ENCODE measurements at places on chromosomes 1 and 21.
A peak's percentile ranks its signal among the peaks of the same experiment; 100 is the strongest.

GRCh38 chr1:3905266-3905952, 5.3 kb upstream of the C1orf174 start:
- DNase-seq = no peak

- no peak for DNase-seq
Observed at GRCh38 chr1:244296447-244296846, 155.3 kb downstream of the ADSS2 start.

DNA sequence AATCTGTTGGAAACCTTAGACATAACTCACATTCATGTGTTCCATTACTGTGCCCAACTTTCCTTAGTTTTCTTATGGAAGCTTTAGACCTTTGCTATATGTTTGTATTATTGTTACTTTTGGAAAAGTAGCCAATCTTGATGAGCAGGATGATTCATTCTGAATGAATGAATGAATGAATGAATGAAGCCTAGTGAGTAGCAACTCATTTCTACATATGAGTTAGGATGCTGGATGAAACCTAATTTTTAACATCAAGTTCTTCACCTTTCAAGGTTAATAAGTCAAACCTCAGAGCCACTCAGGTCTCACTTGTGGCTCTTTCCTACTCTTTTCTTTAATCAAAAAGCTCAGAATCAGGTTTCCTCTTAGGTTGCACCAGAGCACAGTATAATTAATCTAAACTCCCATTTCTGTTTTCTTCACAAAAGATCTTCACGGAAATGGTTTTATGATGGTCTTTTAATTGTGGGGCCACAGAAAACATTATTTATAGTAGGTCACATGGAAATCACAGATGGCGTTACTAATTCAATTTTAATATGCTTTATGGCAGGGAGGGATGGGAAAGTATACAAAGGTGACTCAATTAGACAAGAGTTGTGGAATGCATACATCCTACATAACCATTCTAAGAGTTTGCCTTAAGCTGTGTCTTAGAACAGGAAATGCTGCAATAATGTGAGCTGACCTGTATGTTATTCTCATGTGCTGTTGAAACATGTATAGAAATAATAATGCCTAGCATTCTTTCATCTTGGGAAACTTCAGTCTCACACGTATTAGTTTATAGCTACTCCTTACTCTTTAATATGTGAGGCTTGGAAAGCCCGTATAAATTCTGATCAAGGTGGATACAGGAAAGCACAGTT, 4.5 kb upstream of the DDX59 start:
- DNase-seq = no peak

DNA sequence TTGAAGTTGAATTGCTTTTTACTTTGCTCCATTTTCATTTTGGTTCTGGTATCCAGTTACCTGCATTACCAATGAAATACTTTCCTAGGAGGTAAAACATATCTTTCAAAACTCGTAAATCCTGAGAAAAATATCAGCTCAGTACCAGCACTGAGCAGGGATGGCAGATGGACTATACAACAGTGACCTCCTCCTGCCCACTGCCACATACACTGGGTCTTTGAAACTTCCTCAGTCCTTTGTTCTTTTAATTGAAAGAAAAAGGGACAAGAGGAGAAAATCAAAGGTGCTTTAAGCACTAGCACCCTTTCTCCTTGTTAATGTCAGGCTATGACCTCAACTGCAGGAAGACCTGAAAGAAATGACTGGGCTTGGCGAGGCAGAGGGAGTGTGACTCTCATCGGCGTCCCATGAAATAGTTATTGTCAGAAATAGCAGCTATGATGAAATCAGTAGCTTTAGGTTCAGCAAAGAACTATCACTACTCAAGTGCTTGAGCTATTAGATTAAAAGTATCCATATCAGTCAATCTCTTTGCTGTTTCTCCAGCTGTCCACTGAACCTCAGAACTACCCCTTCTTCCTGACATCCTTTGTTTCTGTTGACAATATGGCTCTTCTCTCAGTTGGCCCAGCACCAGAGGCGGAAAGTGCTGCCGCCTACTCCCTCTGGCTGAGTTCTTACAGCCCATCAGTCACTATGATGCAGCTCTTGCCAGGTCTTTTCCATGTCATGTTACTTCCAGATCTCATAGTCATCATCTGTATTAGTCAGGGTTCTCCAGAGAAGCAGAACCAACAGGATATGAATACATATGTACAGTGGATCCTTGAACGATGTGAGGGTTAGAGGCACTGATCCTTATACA, 207.0 kb upstream of the MAP1LC3C start:
- DNase-seq = no peak

DNA sequence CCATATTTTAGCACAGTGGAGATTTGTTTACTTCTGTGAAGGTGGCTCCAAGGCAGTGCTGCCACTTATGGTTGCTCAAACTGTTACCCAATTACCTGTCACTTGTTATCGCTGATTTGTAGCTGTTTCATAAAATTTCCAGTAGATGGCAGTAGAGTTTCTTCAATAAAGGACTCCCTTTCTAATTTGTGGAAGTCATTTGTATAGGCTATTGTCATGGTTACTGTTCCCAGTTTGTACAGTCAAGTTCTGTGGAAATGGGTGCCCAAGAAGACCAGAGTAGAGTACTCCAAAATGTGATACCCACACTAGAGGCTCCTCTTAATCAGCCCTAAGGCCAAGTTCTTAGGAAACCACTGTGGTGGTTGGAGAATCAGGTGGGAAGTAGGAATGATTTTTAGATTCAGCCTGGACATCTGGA, 186.1 kb downstream of the CLEC20A start:
- peak; percentile 39 for DNase-seq

DNA sequence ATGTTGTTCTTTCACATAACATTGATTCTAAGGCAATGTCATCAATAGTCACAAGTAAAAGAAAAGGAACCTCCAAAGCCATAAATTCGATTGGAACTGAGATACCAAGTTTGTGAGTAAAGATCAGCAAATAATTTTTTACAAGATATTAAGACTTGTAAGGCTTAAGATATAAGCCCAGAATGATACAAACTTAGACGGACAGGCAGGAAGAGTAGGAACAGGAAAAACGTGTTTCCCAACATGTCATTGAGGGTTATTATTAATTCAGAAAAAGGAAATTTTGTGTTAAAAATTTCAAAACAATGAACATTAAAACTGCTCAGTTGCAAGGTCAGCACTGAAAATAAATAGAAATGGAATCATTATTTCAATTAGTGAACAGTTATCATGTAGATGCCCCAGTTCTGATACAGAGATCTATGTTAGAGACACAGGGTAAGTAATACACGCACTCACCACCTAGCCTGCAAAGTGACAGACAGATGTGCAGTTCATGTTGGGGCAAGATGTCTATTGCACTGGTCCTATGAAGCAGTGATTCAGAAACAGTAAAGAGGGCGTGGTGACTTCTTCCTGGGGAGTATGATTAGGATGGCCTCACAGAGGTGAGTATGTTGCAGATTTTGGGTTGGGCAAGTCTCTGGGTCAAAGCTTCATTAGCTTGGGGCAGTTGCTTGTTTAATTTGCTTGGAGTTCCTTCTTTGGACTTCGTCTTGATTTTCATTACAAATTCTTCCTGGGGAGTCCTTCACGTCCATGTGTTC, 284.4 kb downstream of the SETD4 start:
- no peak for DNase-seq

- no peak for DNase-seq
Observed at GRCh38 chr1:34970829-34971228, 14.3 kb downstream of the TMEM35B start.

- DNase-seq = no peak
Observed at GRCh38 chr1:9801909-9802308, 21.9 kb downstream of the CLSTN1 start.

GRCh38 chr1:30521261-30521865, 202.0 kb downstream of the MATN1 start:
- DNase-seq = no peak

DNA sequence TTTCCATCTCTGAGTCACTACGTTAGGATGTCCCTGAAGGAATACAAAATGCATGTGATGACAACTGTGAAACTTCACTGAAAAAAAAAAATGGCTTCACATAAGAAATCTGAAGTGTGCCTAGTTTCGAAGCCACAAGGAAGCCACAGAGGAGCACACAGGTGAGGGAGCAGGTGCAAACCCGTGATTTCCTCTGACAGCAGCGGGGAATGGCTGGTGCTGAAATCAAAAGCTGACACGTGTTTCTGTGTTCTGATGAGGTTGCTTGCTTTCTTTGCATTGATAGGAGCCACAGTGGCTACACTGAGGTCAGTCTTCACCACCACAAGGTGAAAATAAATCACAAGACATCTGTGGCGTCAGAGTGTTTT, 105.7 kb upstream of the TLR5 start:
- no peak for DNase-seq

- DNase-seq = no peak
Observed at GRCh38 chr1:24340770-24341169, 21.6 kb downstream of the GRHL3 start.

- DNase-seq = no peak
Observed at GRCh38 chr1:164563721-164564360, 4.9 kb downstream of the PBX1 start.

DNA sequence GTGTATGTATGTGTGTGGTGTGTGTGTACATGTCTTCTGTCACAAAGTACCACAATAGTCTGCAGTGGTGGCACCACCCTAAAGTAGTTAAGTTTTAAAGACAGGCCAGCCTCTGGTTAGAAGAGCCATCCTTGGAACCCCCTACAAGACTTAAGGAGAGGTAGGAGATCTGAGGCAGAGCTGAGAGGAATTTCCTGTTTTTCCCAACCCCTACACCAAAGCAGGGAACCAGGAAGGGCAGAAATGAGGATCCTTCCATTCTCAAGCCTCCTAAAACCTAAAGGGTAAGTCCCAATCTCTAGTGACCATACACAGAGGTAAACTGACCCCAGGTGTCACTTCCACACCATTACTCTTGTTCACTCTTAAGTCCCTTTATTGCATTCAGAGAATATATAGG, 11.1 kb downstream of the PEA15 start:
- no peak for DNase-seq

- no peak for DNase-seq
Observed at GRCh38 chr1:67404212-67404620, 26.0 kb downstream of the SERBP1 start.

DNA sequence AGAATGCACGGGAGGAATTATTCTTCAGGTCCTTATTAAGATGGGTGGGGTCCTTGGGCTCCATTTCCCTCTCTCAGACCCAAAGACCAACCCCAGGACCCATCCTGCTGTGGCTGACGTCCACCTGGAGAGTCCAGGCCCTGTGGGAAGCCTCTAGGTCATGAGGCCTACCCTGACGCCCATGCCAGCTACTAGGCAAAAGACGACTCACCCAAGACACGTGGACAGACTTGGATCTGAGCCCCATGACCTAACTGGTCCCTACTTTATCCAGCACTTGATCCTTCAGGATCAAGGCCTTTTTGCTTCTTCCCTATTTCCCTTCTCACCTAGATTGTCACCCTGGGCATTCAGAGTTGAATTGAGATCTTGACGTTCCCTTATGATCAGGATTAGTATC, 56.0 kb upstream of the CASZ1 start:
- no peak for DNase-seq

DNA sequence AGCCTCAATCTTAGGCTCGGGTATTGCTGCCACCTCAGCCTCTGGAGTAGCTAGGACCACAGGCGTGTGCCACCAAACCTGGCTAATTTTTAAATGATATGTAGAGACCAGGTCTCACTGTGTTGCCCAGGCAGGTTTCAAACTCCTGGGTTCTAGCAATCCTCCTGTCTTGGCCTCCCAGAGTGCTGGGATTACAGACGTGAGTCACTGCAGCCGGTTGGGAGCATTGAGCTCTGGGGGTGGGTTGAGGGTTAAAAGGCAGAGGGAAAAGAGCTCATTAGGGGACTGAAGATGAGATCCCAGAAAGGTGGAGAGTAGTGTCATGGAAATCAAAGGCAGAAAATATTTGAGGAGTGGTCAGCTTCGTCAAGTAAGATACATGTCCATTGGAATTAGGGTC, 7.1 kb downstream of the RAD54L start:
- DNase-seq = no peak

DNA sequence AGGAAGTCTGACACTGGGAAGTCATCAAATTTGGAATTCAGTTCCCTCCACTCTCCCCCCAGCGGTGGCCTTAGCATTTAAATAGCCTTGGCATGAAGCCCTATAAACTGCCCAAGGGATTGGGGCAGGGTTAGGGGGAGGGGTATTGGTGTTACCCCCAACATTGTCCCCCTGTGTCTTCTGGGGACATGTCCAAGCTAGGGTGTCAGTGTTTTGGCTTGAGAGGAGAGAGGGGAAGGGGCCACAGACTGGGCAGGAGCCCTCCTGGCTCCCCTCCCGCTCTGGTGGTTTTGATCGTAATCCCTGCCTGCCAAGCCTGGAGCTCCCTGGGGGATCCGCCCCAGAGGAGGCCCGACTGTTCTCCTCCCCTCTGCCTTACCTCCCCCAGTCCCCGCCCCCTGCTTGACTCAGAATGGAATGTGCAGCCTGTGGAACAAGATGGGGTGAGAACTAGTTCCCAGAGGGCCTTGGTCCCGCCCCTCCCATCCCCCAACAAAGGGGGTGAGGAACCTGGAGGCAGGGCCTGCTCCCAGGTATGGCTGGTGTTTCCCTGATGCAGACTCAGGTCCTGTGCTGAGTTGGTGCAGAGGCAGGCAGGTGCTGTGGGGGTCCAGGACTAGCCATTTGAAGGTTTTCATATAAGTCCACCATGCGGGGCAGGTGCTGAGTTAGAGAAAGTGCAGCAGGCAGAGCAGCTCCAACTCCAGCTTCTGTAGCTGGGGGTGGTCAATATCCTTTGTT, 7.4 kb downstream of the SOX13 start:
- DNase-seq = no peak

GRCh38 chr1:10737651-10738050, 58.8 kb downstream of the CASZ1 start:
- no peak for DNase-seq

DNA sequence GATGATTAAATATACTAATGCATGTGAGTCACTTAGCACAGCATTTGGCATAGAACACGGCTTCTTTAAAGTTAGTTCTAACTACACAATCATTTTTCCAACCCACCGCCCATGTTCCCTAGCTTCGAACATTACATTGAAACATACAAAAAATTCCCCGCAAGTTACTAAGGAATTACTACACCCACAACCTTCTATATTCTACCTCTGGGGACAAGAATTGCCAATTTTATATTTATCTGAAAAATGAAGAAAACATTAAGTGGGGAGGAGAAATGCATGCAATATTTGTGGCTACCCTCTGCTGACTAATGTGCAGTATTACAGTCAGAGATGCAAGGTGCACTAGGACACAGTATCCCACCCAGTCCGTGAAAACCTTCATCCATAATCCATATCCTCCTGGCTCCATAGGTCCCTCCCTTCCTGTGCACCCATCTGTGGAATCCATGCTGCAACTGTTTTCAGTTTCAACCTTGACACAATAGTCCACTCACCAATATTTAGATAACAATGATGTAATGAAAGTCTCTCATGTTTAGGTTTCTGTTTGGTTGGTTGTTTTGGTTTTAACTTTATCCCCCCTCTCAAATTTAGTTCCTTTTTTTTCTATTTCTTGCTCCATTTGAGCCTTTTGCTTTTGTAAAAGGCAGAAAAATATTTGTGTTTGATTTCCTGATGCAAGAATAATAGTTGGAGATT, 31.6 kb downstream of the RGS5 start:
- DNase-seq = no peak

GRCh38 chr1:91940496-91940895, 8.7 kb upstream of the BRDT start:
- DNase-seq = no peak

GRCh38 chr1:247056071-247056470, 22.5 kb downstream of the ZNF670 start:
- DNase-seq = no peak
